ENCODE measurements at places on chromosomes 2 and 18.

- no peak for DNase-seq
Measured at GRCh38 chr2:224063298-224063648, 24.2 kb upstream of the SERPINE2 start.

DNA sequence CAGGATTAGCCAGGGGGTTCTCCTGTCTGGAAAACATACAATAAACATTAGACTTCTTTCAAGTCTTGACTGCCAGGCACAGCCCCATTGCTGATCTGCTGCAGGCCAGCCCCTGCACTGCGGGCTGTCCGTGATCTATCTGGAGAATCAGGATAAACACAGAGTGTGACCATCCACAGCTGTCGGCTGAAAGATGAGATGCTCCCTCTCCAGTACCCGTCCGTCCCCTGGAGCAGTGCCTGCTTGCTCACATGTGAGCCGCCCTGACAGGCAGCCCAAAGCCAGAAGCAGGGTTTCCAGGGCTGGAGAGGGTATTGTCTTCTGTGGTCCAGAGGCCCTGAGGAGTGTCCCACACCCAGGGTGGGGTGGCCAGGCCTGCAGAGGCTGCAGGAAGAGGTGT lies 46.1 kb upstream of the FOSL2 start:
- DNase-seq: no peak

DNA sequence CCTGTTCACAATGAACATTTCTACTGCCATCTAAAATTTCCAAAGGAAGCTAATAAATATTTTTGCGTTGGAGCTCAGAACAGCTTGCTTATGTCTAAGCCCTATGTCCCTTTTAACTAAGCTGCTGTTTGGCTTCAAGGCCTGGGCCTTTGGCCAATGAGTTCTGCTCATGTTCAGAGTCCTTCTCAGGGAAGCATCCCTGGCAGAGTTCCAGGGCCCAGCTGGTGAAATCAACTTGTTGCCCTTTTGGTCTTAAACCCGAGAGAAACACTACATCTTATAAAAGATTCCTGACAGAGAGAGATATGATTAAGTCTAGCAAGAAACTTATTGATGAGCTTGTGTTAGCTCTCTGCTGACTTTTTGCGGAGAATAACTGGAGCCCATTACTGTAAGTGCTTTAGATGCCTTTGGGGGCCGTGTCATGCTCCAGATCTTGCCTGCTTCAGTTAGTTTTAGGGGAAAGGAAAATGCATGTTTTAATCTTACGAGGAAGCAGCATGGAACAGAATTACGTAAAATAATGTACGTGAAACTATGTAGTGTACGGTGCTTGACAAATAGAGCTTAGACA lies 102.5 kb upstream of the NOSTRIN start:
- DNase-seq: no peak

DNA sequence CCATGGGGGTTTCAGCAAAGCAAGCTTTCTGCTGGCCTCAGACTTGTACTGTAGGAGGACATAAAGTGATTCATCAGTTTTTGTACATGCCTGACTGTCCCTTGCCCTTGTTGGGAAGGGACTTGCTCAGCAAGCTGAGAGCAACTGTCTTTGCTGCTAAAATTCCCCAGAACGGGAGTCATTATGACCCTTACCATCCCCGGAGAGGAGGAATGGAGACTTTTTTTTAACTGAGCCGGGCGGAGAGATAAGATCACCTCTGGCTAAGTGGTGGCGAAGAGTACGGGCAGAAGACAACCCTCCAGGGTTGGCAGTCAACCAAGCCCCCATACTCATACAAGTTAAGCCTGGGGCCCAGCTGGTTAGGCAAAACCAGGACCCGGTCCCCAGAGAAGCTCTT lies 20.4 kb upstream of the NAGK start:
- DNase-seq: no peak

DNA sequence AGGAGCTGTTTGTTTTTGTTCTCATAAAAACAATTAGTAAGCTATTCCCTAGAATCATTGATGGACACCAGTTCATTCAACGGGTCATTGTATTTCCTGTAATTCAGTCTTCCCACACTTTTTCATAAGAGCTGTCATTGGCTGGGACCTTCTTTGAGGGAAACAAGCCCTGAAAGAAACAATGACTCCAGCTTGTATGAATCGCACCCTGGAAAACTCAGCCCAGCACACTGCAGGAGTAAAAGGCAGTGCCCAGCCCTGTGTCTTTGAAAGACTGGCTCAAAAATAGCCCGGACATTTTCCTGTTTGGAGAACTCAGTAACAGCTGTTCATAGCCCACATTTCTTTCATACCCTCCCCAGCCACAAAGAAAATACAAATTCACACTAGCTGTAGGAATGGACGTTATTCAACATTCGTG lies 81.5 kb downstream of the NCKAP5 start:
- no peak for DNase-seq

DNA sequence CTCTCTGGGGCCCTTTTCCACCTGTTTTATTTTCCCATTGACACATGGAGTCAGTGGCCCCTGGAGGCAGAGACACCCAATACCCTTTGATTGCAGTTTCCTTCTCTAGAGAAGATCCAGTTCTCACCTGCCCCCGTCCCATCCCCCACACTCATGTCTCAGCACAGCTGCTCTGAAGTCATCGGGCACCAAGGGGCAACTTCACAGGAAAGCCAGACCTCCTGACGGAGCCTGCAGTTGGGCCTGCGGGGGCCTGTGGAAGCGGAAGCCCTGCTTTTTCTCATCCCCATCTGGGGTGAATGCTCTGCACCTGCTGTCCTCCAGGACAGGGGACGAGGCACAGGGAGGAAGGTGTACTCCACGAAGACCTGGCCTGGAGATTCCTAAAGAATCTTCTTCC lies 308.3 kb upstream of the EPAS1 start:
- DNase-seq: no peak

GRCh38 chr2:208320686-208321085 lies 54.6 kb downstream of the PIKFYVE start:
- DNase-seq: no peak

DNA sequence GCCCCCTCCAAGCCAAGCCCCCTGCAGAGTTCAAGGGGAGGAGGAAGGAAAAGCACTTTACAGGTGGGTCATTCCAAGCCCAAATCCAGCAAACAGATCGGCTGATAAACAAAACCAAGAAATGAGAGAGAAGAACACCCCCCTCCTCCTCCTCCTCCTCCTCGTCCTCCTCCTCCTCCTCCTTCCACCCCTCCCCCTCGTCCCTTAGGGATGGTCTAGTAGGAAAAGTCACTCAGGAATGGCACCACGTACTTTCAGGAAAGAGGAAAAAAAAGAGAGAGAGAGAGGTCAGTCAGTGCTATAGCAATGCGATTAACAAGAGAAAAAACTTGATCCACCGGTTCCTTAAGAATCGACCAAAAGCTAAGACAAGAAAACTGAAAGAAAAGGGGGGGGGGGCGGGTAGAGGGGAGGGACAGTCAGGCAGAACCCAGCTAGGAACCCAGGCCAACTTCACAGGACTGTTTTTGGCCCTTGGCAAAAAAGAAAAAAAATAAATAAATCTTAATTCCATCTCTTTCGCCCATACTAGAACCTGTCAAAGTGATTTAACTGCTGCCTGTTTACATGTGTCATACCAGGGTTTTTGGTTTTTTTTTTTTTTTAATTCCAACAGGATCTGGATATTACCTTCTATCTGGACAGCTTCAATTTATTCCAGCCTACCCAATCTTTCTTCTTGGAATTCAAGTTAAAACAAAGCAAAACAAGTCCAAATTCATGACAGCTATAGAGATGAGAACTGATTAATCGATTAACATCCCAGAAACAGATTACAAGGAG lies 906 bp downstream of the IKZF2 start:
- no peak for DNase-seq

DNA sequence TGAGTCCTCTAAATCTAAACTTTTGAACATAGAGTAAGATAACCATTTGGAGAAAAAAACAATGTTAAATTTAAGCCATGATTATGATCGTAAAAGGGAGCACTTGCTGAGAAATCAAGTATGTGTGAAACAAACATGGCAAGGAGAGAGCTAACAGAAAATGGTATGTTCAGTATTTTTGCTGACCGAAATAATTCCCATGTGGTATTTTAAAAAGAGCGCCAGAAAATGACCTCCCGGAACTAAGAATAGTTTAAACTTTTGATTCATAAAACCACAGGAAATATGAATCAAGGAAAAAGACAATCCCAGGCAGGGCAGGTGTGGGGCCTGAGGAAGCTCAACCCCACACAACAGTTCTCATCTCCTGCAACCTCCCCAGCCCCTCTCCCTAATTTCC lies 74.2 kb downstream of the DOCK10 start:
- no peak for DNase-seq

- no peak for DNase-seq
Measured at GRCh38 chr2:161118722-161119121, 41.5 kb upstream of the TANK start.

- DNase-seq: no peak
Measured at GRCh38 chr2:101864426-101864825, 127.3 kb upstream of the IL1R2 start.

- no peak for DNase-seq
Measured at GRCh38 chr2:16722677-16723076, 57.0 kb upstream of the CYRIA start.

GRCh38 chr2:109646961-109647360 lies 32.8 kb downstream of the SOWAHC start:
- no peak for DNase-seq

All from T-helper 1 cell (primary cell).